ENCODE measurements at places on chromosomes 6 and 20.

GRCh38 chr6:151478670-151479069 is 15.1 kb upstream of the CCDC170 start:
- no peak for DNase-seq

DNA sequence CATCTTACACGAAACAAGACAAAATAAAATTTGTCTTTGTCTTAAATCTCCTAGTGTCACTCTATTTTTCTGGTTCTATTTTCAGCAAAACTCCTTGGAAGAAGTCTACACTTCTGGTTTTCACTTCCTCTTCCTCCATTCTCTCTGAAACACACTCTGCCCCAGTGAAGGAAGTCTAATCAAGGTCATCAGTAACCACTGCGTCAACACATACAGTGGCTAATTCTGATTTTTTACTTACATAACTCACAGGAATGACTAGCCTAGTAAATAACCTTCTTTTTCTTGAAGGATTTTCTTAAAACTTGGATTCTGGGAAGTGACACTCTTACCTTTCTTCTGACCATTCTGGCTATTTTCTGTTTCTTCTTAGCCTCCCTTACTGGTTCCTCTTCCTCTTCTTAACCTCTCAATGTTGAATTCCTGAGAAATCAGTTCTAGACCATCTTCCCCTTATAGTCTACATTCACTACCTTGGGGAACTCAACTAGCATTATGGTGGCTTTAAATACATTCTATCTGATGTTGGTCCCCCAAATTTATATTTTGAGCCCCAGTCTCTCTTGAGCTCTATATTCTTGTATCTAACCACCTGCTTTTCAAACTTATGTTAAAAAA is 37.5 kb downstream of the AIG1 start:
- DNase-seq = peak; percentile 68

DNA sequence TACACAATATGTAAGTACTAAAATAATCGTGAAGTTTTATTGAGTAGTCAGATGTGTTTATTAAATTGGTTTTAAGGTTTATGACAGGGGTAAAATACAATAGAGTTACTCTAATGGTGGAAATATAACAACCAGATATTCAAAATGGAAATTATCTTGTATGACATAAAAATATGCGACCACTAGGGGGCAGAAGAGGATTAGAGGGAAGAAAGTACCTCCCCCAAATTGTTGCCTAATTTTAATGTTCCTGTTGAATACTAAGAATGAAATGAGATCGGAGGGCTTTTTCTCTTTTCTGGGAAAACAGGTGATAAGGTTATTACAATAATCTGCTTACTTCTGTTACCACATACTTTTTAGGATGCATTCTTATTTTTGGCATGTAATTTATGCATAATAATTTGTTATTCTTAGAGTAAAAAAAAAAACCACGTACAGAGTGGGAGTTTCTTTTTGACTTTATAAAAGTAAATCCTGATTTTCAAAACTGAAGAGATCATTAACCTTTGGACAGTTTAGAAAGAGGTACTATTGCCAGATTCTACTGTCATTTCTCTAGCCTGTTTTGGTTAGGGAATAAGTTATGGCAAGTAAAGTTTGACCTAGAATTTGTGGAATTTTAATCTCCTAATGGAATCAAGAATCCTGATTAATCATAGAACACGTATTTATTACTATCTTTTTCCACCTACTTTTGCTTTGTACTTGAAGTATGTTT is 159.2 kb downstream of the CD109 start:
- DNase-seq = peak; percentile 51

- no peak for DNase-seq
Observed at GRCh38 chr20:57231951-57232428, 34.5 kb downstream of the BMP7 start.

- DNase-seq = no peak
Observed at GRCh38 chr6:160454303-160454702, 106.1 kb downstream of the SLC22A3 start.

DNA sequence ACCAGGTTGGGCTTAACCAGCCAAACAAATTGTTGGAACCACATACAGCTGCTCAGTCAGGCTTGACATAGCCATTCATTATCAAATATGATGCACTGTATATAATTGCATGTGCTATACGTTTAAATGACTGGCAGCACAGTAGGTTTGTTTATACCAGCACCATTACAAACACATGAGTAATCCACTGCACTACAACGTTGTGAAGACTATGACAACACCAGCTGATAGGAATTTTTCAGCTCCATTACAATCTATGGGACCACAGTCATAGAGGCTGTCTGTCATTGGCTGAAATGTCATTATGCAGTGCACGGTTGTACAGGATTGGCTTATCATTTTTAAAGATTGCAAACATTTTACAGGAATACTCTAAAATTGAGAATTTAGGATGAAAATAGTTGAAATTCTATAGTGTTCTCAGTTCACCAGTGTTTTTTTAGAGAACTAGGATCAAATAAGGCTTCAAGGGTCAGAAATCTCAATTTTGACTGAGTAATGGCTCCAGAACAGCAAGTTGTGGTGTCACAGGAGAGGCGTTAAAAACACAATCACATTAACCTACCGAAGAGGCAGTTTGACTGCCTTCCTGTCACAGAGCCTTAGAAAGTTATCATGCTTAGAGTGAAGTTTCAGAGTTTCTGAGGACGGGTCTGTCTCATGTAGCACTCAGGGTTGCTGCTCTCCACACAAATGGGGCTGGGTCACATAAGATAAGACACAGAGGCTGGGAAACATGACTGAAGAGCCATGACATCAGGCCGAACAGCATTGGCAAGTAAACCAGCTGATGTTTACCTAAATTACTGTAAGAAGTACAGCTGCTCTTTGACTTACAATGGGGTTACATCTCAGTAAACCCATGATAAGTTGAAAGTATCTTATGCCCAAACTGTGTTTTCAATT is 60.7 kb upstream of the SMLR1 start:
- DNase-seq = no peak

DNA sequence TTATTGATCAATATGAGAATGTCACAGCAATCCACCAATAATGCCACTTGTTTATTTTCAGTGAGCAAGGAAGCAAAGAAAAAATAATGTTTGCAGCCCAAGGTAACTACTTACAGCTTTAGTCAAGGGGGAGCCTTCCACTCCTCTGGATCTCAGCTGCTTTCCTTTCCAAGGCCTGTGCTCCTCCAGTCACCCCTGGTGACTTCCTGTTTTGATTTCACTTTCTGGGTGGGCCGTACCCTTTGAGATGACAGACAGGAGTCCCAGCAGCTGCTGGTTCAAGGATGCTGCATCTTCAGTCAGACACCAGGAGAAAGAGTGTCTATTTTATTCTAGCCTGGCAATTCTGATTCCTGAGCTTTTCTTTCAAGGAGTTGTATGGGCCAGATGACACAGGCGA is 5.6 kb upstream of the VNN2 start:
- DNase-seq = peak; percentile 67

DNA sequence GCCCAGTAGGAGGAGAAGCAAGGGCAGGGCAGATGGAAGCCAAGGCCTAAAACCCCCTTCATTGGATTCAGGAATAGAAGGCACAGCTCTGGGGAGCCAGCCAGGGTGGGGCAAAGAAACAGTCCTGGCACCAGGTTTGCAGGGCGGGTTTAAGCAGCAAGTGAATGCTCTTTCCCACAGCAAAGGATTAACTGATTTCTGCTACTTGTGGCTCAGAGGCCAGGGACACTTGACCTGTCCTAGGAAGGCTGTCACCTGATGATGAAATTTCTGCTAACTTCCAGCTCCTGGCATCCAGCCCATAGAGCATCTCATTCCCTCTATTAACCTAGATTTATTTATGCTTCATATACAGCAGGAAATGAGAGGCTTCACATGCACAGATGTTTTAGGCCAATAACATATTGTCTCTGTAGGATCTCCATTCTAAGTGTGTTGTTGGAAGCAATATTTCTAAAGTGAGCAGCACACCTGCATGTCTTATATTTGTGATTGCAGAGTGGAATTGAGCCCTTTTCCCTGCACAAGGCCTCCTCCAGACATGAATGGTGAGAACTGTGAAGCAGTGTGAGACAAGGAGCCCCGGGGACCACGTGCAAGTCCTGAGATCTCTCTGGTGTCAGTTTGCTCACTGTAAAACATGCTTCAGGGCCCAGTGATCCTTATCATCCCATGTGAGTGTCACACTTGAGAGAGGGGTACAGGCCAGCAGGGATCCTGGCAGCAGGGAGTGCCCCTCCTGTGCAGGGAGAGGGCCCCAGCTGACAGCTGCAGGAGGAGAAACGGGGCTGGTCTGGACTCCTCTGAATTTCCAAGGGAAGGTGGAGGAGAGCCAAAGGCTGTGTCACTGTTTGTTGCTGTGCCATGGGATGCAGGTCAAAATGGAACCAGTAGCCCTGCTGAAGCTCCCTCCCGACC is 41.1 kb upstream of the CST5 start:
- DNase-seq = no peak

GRCh38 chr6:70879496-70879895 is 77.4 kb downstream of the B3GAT2 start:
- no peak for DNase-seq

- no peak for DNase-seq
Observed at GRCh38 chr6:127968394-127968793, 67.5 kb upstream of the THEMIS start.

DNA sequence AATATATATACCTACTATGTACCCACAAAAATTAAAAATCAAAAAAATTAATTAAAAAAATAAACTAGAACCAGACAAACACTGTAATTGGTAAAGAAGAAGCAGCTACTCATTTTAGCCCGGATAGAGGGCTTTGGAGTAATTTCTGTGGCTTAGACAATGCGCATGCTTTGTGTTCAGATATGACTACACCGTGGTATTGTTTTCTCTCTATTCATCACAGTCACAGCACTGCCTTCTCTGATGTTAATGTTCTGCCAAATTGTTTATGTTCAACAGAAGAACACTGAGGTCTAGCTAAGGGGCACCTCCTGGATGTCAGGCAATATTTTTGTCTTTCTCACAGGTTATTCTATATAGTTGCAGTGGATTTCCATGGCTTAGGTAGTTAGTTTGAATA is 77.5 kb upstream of the GJE1 start:
- no peak for DNase-seq

- DNase-seq = peak; percentile 67
Observed at GRCh38 chr20:47773371-47773786, 11.9 kb downstream of the SULF2 start.

DNA sequence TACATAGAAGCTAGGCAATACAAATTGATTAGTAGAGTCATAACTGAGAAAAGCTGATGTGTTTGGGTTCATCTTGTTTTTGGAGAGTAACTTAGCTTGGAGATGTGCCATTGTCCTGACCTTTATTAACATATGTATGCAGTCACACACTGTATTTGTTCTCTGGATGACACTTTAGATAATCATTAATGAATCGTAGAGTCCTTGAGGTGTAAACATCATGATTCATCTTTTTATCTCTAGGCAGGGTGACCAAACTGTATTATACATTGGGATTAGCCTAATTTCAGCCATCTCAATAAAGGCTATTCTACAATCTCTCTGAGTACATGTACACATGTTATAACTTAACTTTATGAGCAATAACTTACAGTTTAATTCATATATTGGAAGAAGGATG is 3.6 kb upstream of the MTCL3 start:
- DNase-seq = no peak

DNA sequence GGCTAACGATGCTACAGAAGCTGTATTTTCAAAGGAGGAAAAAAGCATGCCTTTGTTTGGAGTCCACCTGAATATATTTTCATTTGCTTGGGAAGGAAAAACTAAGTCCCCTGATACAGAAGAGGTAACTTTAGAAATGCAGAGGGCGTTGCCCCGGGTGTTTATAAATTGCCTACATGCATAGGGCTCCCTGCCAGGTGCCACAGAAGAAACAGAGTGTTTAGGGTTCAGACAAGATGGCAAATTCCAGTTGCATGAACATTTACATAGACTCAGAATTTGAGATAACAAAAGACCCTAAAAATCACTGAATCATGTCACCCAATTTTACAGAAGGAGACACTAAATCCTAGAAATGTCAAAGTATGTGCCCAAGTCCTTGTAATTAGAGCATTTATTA is 19.9 kb downstream of the RIN2 start:
- no peak for DNase-seq

GRCh38 chr6:14434916-14435690 is 317.5 kb downstream of the CD83 start:
- no peak for DNase-seq

GRCh38 chr6:159152041-159152440 is 17.2 kb upstream of the FNDC1 start:
- DNase-seq = no peak

- DNase-seq = no peak
Observed at GRCh38 chr6:16397623-16398022, 159.2 kb downstream of the GMPR start.

GRCh38 chr6:29617782-29618554 is 15.0 kb downstream of the GABBR1 start:
- DNase-seq = no peak

DNA sequence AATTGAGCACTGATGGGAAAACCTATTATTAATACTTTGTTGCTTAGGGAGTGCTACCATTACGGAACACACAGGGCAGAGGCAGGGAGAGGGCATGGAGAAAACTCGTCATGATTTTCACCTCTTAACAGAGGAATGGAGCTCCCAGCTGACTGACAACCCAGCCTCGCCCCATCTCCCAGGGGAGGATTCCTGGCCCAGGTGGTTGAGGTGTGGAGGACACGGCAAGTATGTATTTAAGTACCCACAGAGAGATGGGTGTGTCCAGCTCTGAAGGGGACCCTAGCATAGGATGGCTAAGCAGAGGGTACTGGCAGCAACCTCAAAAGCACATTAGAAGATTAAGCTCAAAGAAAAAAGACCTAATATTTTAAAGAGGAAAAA is 261.9 kb upstream of the MOCS1 start:
- DNase-seq = no peak

DNA sequence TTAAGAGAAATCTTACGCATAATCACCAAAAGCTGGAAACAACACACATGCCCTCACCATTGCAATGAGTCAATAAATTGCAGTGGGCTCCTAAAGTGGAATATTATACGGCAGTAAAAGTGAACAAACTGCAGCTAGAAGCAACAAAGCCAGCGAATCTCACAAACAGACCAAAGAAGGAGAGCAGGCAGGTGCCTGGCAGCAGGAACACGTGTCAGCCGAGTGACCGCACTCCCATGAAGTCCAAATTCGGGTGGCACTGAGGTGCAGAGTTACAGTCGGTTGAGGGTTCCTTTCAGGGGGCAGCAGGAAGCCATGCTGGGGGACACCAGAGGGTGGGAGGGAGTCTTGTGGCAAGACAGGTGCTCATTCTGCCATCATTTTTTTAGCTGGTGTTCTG is 313.1 kb downstream of the TAF4 start:
- no peak for DNase-seq

DNA sequence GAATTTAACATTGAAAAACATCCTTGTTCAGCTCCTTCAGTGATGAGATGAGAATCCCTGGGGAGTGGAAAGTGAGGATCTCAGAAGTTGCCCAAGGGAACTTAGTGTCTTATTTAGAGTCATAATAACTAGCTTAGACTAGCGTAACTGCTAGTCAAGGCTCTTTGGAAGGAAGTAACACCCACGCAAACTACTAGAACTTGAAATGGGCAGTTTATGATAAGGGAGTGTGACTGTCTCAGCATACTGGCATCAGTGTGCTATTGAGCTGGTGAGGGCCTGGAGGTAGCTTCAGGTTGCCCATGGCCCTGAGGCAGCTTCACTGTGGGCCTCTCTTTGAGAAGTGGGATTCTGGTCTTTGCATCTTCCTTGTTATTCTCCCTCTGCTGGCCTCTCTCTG is 40.1 kb downstream of the SLX4IP start:
- peak; percentile 75 for DNase-seq

- no peak for DNase-seq
Observed at GRCh38 chr6:82068721-82069120, 178.8 kb downstream of the IBTK start.
